ENCODE measurements at places on chromosomes 2 and 18.

- DNase-seq: no peak
These were observed 736.3 kb downstream of the NRXN1 start for GRCh38 chr2:50295596-50295995.

GRCh38 chr2:12857891-12858290 lies 141.2 kb downstream of the TRIB2 start:
- DNase-seq: no peak

DNA sequence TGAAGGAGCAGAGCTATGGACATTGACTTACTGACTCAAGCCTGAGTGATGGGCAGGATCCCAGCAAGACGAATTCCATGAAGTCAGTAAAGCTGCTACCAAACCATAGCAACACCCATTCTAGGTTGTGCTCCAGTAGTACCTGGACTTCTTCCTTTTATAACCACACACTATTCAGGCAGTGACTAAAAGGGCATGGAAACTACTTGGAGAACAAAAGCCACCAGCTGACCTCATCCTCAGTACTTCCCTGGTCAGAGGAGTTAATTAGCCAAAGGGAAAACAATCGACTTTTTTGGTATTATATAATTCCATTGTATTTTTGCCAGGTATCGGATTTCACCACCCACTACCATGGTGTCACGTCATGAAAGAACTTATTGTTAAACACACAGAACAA lies 237.1 kb downstream of the TTC32 start:
- no peak for DNase-seq

DNA sequence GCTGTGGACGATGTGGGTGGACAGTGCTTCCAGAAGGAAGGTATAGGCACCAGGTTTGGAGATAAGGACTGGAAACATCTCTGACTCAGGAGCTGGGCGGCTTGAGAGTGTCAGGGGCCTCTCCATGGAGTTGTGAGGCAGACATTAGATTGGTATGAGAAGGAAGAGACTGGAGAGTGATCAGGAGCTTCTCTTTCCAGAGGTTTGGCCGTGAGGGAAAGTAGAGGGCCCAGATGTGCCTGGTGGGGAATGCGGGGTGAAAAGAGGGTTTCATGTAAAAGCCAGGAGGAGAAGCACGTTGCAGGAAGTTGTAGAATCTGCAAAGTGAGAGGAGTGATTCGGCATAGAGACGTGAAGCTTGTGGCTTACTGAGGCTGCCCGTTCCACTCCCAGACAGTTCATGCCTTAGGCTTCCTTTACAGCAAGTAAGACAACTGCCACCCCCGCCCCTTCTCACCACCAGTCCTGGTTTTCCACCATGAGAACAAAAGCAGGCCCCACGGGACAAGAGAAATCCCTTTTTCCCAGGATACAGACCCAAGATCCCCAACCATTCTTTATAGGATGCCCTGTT lies 166.3 kb upstream of the HDAC4 start:
- DNase-seq: no peak

- no peak for DNase-seq
These were observed 620 bp downstream of the NGEF start for GRCh38 chr2:233012301-233012971.

- DNase-seq: no peak
These were observed 121.5 kb downstream of the GBX2 start for GRCh38 chr2:236046715-236047114.

DNA sequence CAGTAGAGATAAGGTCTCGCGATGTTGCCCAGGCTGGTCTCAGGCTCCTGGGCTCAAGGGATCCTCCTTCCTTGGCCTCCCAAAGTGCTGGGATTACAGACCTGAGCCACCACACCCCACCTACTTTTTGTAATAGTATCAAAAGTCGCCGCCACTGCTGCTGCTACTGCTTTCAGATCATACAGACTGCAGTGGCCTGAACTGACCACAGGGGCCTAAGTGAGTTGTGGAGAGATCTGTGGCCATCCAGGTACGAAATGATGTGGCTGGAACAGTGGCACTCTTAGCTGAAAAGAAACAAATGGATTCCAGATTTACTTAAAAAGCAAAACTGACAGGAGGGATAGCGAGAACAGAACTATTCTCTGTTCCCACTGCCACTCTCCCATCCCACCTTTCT lies 32.9 kb upstream of the POMC start:
- DNase-seq: no peak

DNA sequence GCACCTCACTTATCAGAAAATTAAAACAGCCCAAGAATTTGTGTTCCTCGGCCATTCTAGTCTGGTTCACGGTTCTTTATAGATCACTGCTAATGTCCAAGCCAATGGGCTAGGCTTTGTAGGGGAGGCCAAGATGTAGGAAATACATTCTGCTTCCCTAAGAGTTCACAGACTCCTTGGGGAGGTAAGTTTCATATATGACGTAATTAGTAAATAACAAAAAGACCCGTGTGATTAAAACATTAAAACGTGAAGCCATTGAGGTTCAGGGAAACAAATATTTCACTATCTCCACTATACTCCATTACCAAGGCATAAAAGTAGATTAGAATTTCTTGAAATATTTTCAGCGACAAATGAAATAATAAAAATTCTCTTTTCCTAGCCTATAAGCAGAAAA lies 272.5 kb upstream of the KLHL29 start:
- DNase-seq: no peak

DNA sequence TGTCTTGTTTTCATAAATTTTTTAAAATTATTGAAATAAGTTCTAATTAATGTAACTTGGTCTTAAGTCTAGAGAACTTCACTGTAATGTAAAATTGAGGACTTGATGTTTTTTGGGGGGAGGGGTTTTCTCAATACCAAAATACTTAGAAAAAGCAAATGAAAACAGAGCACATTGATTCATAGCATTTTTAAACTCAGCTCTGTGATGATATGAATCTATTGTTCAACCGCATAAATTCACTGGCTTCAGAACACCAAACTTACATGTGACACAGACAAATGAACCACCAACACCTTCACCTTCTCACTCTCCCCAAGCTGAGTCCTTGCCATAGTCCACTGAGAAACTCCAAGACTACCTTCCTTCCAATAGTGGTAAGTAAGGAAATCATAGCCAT lies 108.2 kb downstream of the ZNF521 start:
- no peak for DNase-seq

DNA sequence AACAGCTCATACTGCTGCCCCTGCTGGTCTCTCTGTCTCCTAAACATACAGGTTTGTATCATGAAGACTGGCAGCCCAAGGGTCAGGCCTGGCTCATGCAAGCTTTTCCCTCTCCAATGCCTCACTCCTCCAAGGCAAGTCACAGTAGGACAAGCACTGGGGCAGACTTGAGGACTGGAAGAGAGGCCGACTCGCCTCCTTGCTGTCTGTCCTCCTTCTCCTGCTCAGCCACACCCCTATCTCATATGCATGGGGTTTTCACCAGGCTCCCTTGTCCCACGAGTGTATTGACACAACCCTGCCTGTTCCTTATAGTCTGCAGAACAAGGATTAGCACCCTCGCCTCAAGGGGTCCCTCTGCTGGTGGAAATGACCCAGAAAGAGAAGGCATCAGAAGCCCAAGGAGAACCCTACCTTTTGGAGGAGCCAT lies 223.7 kb downstream of the SOX11 start:
- peak; percentile 85 for DNase-seq

DNA sequence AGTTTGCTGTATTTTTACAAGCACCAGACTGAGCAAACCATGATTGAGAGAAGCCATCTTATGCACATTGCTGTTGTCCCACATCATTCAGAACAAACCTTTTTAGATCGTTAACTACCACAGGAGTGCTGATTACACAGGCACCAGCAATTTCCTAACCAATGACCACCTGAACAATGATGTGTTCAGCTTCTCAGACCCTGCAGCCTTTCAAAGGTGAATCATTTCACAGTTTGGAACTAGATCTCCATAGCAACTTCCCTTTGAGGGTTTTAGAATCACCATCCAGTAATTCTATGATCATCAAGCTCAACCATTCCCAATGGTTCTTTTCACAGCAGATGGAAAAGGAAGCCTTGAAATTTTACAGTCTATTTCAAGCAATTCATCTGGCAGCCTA lies 71.4 kb downstream of the OLA1 start:
- DNase-seq: no peak

DNA sequence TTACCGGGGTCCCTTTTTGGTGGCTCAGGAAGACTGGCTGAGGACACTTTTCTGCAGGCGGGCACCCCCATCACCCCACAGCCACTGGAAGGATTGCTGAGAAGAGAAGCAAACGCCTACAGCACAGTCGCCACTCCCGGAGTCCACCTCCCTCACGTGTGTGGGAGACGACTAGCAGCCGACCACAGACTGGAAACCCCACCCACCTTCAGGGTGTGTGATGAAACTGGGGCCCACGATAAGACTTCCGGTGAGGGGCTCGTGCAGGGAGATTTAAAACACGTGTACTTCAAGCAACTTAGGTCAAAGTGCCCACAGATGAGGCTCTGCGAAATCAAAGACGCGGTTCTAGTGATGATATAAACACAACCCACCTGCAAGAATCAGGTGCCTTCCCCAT lies 26.3 kb downstream of the MBP start:
- DNase-seq: no peak

- DNase-seq: no peak
These were observed 256.7 kb upstream of the LRRTM4 start for GRCh38 chr2:77778917-77779316.

DNA sequence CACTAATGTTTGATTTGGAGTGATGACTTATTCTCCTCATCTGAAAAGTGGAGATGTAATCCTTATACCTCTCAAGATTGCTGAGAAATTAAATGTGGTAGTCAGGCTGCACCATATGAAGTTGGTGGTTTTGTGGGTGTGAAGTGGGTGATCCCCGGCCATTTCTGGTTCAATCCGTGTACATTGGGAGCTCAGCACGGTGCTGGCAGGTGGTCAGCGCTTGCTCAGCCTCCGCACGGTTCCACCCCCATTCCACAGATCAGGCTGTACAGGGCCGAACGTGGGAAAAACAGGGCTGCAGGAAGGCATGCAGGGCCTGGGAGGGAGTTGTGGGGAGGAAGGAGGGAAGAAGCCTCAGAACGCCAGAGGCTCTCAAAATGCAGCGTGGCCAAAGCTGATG lies 198.3 kb downstream of the INO80D start:
- DNase-seq: no peak
